ENCODE measurements at places on chromosomes 4 and X.
A peak's percentile ranks its signal among the peaks of the same experiment; 100 is the strongest.

DNA sequence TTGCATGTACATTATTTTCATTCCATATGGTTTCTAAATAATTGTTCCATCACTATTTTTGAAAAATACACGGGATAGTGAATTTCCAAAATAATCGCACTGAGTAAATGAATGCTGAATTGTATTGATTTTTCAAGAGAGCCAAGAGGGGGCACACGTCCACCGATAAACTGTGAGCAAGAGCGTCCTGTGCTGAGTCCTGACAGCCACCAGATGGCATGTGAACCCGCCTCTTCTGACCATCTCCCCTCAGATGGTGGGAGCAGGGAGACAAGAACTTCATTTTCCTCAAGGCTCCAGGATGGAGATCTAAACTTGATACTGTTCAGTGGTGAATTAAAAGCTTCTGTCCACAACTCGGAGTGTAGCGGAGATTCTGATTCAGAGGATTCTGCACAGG lies 30.6 kb upstream of the IL9R start:
- DNase-seq: peak; percentile 22

GRCh38 chrX:68992821-68993397 lies 164.1 kb downstream of the EFNB1 start:
- no peak for DNase-seq

DNA sequence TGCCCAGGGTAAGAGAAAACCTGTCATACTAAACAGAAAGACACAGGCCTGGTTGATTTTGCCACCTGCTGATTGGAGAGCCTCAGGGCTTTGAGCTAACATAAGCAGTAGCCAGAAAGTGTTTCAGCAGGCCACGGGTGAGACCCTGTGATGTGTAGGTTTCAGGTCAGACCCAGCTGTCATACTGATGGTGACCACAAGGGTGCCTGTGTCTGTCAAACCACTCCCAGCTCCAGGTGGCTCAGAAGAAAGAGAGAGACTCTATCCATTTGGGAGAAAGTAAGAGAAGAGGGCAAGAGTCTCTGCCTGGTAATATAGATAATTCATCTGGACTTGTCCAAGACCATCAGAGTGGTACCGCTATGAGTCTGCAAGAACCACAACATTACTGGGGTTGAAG lies 72.8 kb upstream of the NLRP2B start:
- DNase-seq: no peak

DNA sequence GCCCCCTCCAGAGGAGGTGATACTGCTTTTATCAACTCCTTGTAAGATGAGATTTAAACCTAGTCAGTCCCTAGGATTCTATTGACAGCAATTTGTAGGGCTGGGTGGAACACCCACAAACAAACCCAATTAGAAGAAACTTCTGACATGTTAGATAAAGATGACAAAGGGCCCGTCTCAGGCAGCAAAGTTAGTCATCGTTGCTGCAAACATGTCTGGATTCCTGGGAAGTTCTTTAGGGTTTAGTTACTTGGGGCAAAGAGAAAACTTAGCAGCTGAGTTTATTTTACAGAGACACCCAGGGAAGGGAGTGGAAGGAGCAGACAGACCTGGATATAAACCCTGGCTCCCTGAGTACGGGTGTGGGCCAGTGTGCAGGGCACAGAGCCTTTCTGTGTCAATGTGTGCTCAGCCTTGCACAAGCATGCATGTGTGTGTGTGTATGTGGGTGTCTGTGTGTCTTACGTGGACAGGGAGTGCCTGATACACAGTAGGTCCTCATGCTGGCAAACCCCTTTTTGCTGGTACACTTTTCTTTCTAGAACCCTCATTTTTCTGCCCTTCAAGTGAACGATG lies 130.0 kb upstream of the STX18 start:
- no peak for DNase-seq

DNA sequence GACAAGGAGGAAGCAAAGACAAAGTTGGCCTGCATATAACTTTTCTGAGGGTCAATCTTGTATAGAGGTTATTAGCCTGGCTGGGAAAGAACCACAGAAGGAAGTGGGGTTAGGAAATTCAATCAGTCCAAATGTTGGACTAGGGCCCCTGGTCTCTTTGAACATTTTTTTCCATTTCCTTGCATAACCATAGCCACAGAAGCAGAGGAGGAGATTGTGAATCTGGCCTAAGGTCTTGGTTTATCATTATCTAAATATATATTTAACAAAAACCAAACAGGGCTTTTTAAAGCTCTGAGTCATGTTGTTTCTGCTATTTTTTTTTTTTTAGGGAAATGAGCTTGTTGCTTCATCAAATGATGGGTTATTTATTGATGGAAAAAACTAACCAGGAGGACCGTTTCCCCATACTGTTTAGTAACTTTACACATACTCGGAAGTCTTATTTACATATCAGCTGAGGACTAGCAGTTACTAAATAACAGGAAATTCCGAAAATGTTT lies 97.7 kb upstream of the ACSL4 start:
- no peak for DNase-seq

GRCh38 chrX:96689991-96690390 lies 5.3 kb downstream of the DIAPH2 start:
- DNase-seq: no peak

DNA sequence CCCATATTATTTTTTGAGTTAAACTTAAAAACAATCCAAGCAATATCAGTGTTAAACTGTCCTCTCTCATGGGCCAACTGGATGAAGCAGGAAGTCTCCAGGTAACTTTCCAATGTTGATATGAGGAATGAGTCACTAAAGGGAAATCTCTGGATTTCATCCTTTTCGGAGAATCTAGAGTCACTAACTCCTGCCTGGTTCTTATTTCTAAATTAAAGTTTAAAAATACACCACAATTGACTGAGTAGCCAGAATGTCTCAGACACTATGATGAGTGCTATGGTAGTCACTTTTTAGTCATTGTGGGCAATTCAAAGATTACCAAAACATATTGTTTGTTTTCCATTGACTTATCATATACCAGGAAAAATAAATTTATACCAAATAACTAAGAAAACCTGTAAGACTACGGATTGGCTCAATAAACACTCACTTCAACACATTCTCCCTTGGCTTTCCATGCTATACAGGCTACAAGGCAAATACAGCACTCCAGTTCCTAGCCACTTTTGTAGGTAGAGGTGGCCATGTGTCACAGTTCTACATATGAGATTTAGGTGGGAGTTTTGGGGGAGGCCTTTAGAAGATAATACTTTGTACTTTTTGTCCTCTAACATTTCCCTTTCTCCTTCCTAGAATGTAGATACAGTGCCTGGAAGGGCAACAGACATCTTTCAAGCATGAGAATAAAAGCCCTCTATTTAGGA lies 8.6 kb downstream of the SLC9B2 start:
- DNase-seq: no peak

DNA sequence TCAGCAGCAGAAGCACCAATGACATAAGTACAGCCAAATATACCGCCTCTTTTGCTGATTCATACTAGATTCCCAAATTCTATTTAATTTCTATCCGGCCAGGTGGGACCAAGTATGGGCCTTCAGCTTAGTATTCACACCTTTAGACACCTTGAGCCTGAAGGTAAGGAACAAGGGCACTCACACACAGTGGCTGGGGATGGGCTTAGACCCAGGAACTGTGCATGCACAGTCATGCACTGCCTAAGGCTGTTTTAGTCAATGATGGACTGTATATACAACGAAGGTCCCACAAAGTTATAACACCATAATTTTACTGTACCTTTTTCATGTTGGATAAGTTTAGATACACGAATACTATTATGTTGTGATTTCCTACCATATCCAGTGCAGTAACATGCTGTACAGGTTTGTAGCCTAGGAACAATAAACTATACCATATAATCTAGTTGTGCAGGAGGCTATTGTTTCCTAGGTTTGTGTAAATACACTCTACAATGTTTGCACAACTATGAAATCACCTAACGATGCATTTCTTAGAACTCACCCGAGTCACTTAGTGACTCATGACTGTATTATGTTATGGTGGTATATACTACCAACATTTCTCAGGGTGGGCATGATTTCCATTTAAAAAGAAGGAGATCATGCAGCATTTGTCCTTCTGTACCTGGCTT lies 9.7 kb upstream of the CLNK start:
- DNase-seq: no peak

DNA sequence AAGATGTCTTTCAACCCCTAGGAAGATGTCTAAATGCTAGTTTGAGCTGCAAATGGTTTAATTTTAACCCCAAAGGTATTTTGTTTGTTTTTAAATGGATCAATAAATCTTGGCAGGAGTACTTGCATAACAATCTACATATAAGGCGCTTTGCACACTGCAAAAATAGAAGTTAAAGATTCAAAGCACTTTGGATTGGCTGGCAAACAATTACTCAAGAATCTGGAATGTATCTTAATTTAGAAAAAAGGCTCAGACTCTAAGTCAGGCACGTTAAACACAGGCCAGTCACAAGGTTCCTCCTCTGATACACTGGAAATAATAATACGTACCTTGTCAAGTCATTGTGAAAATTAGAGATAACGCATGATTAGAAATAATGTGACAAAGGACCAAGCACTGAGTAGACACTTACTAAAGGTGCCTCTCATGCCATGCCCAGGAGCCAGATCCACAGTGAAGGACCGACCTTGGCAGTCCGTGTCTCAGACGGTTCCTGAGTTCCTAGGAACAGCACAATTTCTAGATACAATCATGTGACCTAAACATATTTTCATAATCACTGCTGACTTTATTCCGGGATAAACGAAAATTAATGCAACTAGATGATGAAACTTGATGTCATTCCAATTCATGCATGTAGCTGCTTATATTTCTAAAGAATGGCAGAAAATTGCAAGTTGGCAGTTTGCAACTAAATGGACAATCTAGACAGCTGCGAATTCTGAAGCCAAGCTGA lies 49.6 kb downstream of the PROM1 start:
- DNase-seq: no peak

GRCh38 chr4:1515763-1516162 lies 109.5 kb upstream of the NKX1-1 start:
- no peak for DNase-seq

Data from CD4-positive, alpha-beta T cell treated with Interleukin-4 for 1 hour (primary cell).